Stimulated activated CD4-positive, alpha-beta T cell treated with anti-CD3 and anti-CD28 coated beads, Interleukin-1b, Interleukin-23, amount 100 ng/mL, for 1 hour (primary cell): ENCODE measurements at places on chromosomes 13 and 19.

DNA sequence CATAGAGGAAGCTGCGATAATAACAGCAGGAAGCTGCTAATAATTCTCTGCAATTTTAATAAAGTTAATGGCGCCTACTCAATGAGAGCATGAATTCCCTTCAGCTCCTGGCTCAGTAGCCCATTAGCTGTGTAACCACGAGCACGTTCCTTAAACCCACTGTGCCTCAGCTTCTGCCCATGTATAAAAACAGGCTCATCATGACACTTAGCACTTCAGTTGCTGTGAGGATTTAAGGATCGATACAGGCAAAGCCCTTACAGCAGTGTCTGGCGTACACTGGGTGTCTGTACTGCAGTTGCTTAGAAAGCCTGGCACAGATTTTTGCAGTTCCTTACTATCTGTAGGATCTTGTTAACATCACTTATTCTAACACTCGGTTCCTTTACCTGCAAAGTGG, 673.4 kb upstream of the ARGLU1 start:
- no peak for DNase-seq

- no peak for DNase-seq
Measured at GRCh38 chr13:32024750-32025149, 6.8 kb upstream of the FRY start.

- DNase-seq = no peak
Measured at GRCh38 chr19:46544651-46545050, 49.0 kb upstream of the PNMA8B start.

- no peak for DNase-seq
Measured at GRCh38 chr13:38941353-38941945, 49.2 kb downstream of the STOML3 start.

DNA sequence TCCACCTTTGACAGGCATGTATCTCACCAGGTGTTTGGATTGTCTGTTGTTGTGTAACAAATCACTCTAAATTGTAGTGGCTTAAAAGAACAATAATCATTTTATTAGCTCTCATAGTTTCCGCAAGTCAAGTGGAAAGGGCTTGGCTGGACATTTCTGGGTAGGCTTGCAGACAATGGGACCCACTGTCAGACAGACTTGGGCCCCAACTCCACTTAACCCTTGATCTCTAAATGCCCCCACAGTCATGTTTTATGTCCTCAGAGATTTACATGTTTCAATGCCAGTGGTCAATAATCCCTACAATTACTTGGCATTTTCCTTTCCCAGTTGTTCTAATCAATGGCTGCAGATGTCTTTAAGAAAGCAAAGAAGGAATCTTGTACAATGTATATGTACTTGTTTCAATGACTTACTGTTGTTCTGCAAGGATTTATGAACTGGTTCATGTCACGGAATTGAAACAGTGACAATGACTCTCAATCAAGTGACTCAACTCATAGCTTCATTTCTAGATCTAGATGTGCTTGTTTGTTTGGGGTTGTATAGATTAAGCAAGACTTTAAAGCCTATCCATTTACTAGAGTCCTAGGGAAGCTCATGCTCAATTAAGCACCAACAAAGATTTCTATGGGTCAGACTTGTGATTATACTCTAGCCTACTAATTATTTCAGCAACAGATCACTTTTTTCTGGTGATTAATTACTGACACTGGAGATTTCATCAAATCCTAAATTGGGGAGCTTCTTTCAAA, 510.1 kb upstream of the NBEA start:
- DNase-seq = no peak

DNA sequence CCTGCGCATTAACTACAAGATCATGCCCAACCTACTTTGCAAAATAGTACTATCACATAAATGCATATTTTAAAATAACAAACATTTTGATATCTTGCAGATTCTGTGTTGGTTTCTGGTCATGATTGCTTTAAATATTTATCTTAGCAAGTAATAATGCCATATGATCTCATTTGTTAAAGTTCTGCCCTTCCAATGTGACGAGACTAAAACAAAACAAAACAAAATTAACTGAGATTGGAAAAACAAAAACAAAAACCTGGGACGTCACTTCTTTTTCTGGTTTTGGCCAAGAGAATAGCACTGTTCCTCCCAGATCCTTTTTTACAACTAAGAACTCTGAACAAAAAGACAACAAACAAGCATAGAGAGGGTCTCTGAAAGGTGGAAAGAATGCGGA, 436.3 kb downstream of the DACH1 start:
- no peak for DNase-seq

- no peak for DNase-seq
Measured at GRCh38 chr13:28819735-28820098, 422 bp upstream of the MTUS2 start.

- no peak for DNase-seq
Measured at GRCh38 chr13:57996717-57997116, 365.2 kb downstream of the PCDH17 start.

- DNase-seq = peak; percentile 9
Measured at GRCh38 chr13:110714797-110715394, 1.4 kb downstream of the ING1 start.

- no peak for DNase-seq
Measured at GRCh38 chr13:40652588-40652940, 13.9 kb downstream of the FOXO1 start.

- DNase-seq = no peak
Measured at GRCh38 chr13:109840201-109840892, 54.0 kb upstream of the IRS2 start.

GRCh38 chr13:26557051-26557392, 461 bp upstream of the WASF3 start:
- DNase-seq = no peak

- no peak for DNase-seq
Measured at GRCh38 chr19:36483653-36484052, 5.7 kb downstream of the ZNF566 start.

DNA sequence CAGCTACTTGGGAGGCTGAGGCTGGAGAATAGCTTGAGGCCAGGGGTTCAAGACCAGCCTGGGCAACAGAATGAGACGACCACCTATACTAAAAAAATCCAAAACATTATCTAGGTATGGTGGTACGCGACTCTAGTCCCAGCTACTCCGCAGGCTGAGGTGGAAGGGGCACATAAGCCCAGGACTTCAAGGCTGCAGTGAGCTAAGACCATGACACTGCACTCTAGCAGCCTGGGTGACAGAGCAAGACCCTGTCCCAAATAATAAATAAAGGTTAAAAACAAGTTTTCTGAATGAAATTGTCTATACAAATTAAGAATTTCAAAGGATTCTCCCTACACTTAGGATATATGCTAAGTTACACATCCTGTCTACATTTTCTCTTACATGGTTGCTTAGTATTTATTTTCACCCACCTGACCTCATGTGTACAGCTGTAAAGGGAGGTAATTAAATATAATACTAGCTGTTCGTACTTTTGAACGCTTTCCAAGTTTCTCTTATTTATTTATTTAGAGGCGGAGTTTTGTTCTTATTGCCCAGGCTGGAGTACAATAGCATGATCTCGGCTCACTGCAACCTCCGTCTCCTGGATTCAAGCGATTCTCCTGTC, 1.6 kb downstream of the SLC25A30 start:
- DNase-seq = no peak

- DNase-seq = no peak
Measured at GRCh38 chr13:30660796-30661195, 43.1 kb downstream of the USPL1 start.

GRCh38 chr13:21434588-21434987, 24.5 kb downstream of the ZDHHC20 start:
- DNase-seq = no peak

- no peak for DNase-seq
Measured at GRCh38 chr13:85564598-85564997, 234.6 kb downstream of the SLITRK6 start.

- no peak for DNase-seq
Measured at GRCh38 chr13:45396533-45397095, 21.6 kb downstream of the SLC25A30 start.

DNA sequence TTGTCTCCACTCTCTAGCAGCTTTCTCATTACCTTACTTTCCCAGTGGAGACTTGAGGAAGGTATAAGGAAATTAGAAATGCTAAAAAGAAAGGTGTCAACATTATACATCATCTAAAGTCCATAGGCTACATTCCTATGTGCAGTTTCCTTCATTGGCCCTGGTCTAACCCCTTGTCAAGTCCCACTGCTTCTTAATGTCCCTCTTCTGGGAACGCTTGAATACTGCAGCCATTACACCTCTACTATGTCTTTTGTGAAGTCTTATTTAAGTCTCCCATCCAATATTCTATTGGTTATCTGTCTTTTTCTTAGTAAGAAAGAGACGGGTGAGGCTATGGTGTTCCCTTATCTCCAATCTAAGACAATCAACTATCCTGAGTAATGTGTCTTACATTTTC, 332.6 kb upstream of the TMTC4 start:
- no peak for DNase-seq

DNA sequence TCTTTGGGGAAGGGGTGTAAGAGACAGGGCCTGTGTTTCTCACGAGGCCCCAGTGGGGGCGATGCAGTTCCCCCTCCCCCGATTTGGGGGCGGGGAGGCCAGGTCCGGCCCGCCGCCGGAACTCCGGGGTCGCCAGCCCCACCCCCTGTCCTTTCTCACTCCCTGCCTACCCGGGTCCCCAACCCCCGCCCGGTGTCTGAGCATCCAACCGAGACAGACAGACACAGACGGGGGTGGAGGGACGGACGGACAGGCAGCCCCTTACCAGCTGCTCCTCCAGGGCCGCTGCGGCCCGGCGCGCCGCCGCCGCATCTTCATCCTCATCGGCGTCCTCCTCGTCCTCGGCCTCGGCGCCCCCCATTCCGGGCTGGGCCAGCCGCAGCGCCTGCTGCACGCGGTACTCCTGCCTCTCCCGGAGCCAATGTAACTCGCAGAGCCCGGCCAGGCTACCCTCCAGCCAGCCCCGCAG, 397 bp downstream of the DACT3 start:
- no peak for DNase-seq

DNA sequence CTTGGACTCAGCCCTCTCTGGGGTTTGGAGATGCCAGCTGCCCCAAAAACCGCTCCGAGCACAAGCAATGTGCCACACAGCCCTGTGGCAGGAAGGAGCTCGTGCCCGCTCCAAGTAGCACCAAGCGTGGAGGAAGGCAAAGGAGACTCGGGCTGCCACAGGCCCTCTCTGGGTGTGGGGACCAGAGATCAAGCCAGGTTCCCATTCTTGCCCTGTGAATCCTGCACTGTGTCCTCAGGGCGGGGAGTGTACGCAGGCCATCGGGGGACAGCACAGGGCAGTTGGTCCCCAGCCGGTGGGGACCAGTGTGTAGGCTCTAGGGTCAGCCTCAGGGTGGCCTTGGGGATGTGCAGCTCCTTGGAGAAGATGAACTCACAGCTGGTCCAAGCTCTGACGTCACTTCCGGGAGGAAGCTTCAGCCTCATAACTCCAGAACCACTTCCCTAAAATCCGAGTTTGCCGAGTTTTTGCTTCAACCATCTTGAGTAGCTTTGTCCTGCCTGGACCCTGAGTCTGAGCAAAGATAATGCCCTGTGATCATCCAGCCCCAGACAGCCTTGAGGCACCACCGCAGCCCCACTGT, 9.3 kb upstream of the CPAMD8 start:
- DNase-seq = no peak
